ENCODE measurements at places on chromosomes 5 and 9.

- DNase-seq: no peak
These were observed 30.5 kb upstream of the ERBIN start for GRCh38 chr5:65895891-65896290.

DNA sequence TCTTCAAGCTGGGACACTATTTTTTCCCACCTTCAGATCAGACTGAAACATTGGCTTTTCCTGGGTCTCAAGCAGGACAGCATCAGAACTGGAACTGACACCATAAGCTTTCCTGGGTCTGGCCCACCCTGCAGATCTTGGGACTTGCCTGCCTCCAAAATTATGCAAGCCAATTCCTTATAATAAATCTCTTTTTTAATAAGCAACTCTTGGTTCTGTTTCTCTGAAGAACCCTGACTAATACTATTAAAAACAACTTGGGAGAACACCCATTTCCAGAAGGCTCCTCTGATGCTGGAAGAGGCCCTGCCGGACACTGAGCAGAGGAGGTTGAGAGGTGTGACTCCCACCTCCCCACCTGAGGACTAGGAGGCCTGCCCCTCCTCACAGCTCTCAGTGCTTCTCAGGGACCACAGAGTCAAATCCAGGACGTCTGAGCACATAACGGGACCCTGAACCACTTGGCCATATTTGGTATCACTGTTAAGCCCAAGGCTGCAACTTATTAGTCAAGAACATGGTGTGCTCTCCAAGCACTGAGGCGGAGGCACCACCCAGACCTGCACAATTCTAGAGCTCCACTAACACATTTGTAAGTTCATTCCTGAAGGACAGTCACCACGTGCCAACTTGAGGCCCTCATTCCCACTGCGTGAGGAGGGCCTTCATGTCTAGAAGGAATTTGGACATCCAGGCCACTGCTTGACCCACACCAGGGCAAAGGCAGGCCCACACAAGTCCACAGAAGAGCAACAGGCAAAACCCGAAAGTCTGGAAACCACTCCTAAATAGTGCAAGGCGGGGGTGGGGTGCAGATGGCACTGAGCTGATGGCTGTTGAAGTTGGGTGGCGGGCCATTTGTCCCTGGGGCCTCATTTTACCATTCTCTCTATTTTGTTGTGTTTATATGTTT is 9.5 kb downstream of the SHC3 start:
- no peak for DNase-seq

DNA sequence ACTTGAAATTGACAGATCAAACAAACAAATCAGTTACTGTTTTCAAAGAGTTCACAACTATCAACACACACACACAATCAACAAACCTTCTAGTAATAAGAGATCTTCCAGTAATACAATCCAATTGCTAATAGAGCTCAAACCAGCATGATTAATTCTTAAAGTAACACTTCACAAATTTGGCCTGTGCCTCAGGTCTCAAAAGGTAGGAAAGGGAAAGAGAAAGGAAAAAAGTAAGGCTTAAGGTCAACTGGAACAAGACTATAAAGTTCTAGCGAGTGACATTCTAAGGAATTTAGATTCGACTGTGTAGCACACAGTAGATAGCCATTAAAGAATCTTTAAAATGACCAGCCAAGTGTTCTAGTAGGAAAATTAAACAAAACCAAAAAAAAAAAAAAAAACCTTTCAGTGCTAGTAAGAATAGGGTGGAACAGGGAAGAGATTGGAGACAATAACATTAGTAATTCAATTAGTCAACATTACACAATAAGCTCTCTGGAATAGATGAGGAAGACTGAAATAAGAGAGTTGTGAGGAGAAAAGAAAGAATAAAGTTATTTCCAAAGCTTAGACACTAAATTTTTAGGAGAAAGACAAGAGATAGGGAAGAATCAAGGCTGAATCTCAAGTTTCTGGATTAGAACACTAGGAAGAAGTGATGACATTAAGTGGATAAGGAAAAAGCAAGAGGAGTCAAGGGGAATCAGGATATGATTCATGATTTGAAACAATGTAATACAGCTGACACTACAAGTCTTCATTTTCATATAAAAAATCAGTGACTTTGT is 86.1 kb downstream of the FBXL17 start:
- no peak for DNase-seq

GRCh38 chr9:107144475-107144874 is 138.6 kb upstream of the RAD23B start:
- no peak for DNase-seq

- DNase-seq: no peak
These were observed 63.0 kb downstream of the GDNF start for GRCh38 chr5:37776826-37777225.

- DNase-seq: no peak
These were observed 457.6 kb downstream of the SLCO4C1 start for GRCh38 chr5:101838435-101838834.

- DNase-seq: no peak
These were observed 213.5 kb downstream of the GLIS3 start for GRCh38 chr9:4086119-4087090.

DNA sequence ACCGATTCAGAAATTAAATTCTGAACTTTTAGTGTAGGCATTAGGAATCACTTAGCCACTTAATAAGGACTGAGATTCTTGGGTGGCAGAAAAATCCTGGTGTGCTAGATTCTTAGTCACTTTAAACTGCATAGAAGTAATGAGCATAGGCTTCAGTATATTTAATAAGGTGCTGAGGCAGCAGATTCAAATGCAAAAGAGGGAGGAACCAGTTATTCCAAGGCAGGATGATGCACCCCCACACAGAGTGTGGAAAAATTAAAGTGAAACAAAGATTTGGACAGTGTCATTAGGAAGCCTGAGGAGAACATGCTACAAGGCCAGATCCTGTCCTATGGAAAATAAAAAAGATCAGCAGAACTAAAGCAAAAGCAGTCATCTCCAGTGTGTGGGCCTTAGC is 217.7 kb downstream of the PJA2 start:
- no peak for DNase-seq

- no peak for DNase-seq
These were observed 267.5 kb downstream of the ACTL7B start for GRCh38 chr9:108588246-108588645.

DNA sequence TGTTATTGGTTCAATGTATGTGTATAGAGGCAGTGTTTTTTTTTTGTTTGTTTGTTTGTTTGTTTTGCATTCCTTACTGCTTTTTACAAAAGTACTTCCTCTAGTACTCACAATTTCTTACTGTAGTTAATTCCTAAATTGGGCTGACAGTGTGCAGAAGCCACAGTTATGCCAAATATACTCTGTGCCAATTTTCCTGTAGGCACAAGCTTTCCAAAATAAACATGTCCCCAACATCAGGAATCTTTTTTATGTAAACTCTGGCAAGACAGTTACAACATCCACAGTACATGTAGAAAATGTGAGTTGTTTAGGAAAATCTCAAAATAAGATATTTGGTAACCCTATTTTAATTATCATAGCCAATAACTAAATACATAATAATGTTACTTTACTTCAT is 161.6 kb upstream of the TSLP start:
- no peak for DNase-seq

DNA sequence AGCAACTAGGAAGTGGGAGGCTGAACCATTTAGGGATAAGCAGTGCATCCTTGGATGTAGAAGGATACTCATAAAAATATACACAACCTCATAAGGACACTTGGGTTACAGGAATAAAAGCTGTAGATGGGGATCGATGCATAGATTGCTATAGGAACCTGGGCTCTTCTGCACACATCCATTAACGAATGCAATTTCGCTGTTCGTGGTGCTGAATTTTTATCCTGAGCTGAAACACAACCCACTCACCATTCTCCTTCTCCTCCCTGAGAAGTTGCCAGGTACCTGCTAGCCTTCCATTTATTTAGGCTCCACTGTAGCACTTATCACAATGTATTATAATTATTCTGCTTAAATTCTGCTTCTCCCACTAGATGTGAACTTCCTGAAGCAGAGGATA is 320.6 kb upstream of the BRINP1 start:
- DNase-seq: no peak

GRCh38 chr9:127722055-127722745 is 6.3 kb downstream of the TTC16 start:
- DNase-seq: no peak

DNA sequence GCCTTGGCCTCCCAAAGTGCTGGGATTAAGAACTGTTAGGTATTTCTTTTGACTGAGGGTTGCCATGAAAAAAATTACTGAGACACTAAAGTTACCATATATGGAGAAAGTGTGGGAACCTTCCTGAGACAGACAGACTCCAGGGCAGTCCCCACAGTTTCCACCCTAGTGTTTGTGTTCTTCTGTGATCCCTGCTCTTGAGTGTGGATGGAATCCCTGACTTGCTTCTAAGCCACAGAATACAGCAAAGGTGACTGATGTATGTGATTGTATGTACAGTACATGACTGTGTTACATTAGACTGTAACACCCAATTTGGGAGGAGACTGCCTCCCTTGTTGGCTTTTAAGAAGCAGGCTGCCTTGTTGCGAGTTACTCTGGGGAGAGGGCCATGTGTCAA is 24.7 kb upstream of the ADAM19 start:
- DNase-seq: no peak

GRCh38 chr9:26163931-26164330 is 485.7 kb upstream of the TUSC1 start:
- no peak for DNase-seq

GRCh38 chr5:12845549-12846159 is 941.4 kb upstream of the CTNND2 start:
- DNase-seq: no peak

DNA sequence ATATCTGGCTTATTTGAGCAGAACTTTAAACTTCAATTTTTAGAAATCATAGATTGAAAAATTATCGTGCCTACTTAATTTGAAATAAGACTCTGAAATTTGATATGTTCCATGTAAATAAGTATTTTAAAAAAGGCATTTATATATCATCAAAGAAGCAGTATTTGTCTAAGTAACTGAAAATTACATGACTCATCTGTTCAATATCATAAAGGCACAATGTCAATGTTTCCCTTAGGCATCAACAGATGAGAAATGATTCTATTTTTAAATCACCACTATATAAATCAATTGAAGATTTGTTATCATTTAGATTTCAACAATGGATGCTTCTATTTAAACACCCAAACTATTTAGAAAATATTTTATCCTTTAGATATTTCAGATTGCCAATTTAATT is 142.9 kb upstream of the POU5F2 start:
- no peak for DNase-seq

DNA sequence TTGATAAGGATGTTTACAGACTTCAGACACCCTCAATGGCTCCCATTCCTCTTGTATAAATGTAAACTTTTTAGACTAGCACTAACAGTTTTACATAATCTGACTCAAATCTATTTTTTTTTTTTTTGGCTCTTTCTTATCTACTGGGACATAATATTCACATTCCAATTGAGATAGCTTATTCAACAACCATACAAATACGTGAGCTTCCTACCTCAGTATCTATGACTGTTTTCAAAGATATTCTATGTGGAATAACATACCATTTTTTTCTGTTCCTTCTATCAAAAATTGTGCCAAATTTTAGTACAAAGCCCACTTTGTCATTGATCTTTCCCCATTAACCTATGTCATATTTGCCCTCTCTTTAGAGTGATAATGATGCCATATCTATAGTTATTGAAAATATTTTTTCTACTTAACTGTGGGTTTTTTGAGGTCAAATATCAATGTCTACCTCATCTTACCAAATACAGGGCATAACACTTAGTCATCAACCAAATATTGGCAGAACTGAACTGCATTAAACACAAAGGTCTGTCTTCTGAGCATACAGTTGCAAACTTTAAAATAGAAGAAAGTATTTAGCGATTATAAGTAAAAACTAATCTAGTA is 482.6 kb downstream of the PTPRD start:
- DNase-seq: no peak

GRCh38 chr5:125823572-125823971 is 599.6 kb upstream of the GRAMD2B start:
- DNase-seq: no peak

- DNase-seq: no peak
These were observed 77.0 kb upstream of the TBC1D2 start for GRCh38 chr9:98332405-98332831.

- DNase-seq: no peak
These were observed 515.6 kb upstream of the ST8SIA4 start for GRCh38 chr5:101418713-101419118.

DNA sequence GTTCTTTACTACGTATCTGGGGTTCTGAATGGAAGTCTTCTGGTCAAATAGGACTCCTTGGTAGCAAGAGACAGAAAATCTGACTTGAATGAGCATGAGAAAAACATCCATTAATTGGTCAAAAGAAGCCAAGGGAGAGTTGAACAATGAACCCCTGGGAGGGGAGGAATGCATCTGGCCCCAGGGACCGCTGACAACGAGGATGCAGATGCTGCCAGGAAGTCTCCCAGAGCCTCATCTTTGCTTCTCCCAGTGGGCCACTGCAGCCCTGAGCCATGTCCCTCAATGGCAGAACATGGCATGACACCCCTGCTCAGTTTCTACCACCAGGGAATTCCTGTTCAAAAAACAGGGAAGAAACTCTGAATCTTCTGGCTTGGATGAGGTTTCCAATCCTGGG is 50.5 kb upstream of the ICE1 start:
- no peak for DNase-seq

GRCh38 chr9:124835026-124835557 is 18.2 kb upstream of the WDR38 start:
- DNase-seq: peak; percentile 82

DNA sequence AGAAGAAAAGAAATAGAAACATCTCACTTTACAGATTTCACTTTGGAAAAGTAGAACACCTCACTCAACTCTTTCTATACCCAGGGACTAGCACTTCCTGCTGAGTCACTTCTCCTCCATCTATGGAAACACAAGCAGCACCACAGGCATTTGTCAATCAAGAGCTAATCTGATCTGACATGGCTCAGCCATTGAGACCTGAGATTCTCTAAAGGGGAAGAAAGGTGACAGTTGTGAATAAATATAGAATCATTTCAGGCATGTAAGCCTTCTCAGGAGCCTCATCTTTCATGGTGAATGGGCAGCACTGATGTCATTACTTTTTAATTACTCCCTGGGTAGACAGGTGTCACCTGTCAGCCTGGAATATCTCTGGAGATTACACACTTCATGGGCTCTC is 559.8 kb downstream of the HINT1 start:
- DNase-seq: no peak
